ENCODE measurements at places on chromosomes 7 and 10. TPM values are rescaled to one million over a fixed set of nuclear protein-coding genes. Genes with fewer than 3 reads are reported as not detected.

The CPN1 gene
- not detected for total RNA-seq

DNA sequence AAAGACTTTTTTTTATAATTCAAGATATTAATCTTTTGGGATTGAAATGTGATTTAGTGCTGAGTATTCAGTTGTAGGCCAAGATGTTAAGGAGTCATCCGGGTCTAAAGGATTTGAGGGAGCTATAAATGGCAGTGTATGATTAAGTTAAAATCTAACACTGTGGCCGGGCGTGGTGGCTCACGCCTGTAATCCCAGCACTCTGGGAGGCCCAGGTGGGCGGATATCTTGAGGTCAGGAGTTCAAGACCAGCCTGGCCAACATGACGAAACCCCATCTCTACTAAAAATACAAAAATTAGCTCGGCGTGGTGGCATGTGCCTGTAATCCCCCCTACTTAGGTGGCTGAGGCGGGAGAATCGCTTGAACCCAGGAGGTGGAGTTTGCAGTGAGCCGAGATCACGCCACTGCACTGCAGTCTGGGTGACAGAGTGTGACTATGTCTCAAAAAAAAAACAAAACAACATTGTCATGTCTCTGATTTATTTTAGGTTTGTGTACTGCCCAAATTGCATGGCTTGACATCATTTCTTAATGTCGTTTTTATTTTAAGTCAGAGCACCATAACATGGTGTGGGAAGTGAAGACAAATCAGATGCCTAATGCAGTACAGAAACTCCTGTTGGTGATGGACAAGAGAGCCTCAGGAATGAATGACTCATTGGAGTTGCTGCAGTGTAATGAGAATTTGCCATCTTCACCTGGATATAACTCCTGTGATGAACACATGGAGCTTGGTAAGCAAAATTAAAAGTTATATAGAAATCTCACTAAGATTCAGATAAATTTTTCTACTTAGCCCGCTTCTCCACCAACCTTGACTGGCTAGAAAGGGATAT is 10.7 kb downstream of the HBP1 start:
- DNase-seq: no peak

GRCh38 chr7:32500922-32501341 is 5.6 kb downstream of the AVL9 start:
- DNase-seq: no peak

- DNase-seq: no peak
Measured at GRCh38 chr10:118838364-118838763, 83.6 kb upstream of the CACUL1 start.

- DNase-seq: no peak
Measured at GRCh38 chr7:29332042-29332811, 137.7 kb downstream of the CHN2 start.

DNA sequence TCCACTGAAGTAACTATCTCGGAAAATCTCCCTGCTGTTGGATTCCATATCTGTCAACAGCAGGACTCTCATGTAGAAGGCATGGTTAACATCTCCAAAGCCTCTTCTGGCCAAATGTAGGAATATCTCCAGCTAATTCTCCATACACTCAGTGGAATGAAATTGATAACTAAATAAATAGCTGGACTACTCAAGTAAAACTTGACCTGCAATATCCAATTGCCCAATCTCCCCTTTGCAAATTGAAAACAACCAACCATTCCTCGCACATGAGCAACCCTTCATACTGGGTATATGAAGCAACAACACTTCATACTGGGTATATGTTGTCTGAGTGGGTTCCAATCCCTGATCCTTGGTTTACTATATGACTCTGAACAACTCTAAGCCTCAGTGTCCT is 105.4 kb upstream of the KMT2E start:
- DNase-seq: no peak
